Posterior cingulate gyrus (tissue), 11 donors: ENCODE measurements at places on chromosomes 7 and 10.

- peak; percentile 71 for DNase-seq
These were observed 1.1 kb downstream of the GPRIN2 start for GRCh38 chr10:46555366-46555712.

GRCh38 chr10:51230887-51231585, 156.7 kb downstream of the PRKG1 start:
- DNase-seq: no peak

DNA sequence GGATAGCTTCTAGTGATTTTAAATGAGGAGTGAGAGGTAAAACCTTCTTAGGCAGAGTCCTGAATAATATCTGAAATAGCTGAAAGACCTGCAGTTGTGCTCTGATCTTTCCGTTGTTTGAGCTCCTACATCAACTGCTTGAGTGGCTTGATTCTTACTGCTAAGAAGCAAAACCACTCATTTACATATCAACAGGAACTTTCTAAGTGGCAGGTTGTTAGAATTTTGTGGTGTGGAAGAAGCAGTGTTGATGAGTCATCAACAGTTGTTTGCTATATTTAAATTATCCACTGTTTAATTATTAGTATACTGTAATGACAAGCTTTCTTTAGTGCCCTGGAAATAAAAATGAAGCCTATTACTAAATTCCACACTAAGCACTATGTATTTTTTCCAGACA, 689.5 kb downstream of the DNAJB9 start:
- DNase-seq: no peak

DNA sequence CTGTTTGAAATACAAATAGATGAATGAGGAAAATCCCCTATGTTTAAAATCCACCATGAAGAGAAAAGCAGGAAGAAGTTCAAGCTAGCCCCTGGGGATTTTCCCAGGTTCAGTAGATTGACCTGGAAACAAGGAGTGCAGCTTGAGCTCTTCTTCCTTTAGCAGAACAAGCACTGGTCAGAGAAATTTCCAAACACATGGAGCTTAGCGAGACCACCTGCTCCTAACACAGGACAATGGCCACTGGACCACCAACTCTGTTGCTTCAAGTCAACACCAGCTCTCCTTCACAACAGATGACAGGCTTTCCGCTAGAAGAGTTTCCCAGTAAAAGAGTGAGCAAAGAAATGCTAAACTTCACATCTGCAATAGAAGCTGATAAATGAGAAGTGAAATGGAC, 9.4 kb upstream of the FBXW4 start:
- DNase-seq: no peak

DNA sequence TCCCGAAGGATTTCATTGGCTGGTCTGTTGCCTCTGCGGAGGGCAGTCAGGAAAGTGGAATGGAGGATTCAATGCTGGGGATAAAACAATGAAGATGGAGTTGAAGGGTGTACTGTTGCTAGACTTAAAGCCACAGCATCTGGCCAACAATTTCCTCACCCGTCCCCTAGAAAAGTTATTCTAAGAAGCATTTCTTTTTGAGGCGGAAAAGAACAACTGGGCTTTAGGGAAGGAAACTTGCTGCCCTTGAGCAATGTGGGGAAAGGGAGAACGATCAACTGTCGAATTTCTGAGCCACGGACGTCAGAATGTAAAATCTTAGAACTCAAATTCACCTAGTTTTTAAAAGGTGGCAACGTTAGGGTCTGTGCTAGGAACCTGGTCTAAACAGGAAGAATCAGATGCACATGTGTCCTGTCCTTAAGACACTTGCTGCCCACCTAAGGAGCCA, 664 bp downstream of the FMC1 start:
- DNase-seq: no peak

GRCh38 chr7:44665531-44666213, 59.2 kb downstream of the OGDH start:
- no peak for DNase-seq

DNA sequence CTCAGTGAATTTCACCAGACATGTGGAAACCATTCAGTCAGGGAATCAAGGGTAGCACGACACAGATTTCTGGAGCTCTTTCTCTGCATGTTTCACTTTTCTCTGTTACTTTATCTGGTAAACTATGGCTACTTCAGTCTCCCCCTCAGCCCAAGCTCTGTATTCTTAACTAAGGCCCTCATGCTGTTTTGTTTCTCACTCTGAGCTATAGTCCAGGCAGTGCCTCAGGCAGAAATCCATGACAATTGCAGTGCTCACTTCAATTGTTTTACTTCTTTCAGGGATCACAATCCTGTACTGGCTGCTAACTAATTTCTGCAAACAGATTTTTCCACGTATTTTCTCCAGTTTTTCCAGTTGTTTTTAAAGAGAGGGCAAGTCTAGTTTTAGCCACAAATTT, 1599.9 kb upstream of the LRRTM3 start:
- no peak for DNase-seq

GRCh38 chr7:128074736-128075135, 43.5 kb upstream of the LRRC4 start:
- DNase-seq: no peak

DNA sequence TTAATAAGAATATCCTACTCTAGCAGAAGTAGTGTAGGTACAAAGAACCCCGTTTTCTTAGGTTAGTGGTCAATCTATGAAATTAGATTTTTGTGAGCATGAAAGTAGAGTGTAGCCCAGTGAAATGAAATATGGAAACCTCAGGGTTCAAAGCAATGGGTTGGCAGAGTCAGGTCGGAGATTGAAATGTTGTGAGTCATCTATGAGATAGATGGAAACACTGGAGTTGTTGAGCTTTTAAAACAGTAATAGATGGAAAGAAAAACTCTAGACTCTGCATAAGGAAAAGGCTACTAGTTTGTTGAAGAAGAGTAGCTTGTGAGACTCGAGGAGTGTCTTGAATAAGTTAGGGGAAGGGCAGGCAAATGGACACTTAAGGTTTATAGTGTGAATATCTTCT, 251.9 kb downstream of the EXOC4 start:
- DNase-seq: no peak

GRCh38 chr7:2724453-2725177, 36.6 kb downstream of the AMZ1 start:
- no peak for DNase-seq

- no peak for DNase-seq
These were observed 40.8 kb downstream of the RBM20 start for GRCh38 chr10:110684800-110685446.

- no peak for DNase-seq
These were observed 256.0 kb downstream of the AHR start for GRCh38 chr7:17554341-17555015.

DNA sequence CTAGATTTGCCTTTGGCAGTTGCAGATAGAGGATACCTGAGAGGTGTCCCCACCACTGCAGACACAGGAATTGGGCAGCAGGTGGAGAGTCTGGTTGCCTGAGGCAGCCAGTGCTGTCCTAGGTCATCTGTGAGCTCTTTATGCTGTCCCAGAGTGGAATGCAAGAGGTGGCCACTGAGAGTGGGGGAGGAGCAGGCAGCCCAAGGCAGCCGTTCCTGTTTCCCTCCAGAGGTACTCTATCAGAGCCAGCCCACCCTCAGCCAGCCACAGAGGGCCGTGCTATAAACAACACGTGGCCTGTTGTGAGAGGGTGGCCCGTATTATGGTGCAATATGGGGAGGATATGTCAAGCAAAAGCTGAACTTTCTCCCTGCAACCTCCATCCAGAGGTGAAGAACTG, 8.5 kb downstream of the LRRC18 start:
- DNase-seq: no peak

DNA sequence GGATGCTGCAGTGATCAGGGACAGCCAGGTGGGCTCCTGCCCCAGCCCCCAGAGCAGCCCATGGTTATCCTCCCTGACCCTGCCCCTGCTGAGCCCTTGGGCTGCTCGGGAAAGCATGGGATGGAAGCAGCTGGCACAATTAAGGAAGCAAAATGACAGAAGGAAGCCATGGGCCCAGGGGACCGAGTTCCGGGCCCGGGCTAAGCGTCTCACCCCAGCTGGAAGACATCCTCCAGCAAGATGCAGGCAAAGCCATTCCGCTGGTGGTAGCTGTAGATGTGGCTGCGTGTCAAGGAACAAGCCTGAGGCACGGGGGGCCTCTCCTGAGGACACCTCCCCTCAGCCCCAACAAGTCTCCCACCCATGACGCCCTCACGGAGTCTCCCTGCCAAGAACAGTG, 1.1 kb downstream of the ATG9B start:
- no peak for DNase-seq

DNA sequence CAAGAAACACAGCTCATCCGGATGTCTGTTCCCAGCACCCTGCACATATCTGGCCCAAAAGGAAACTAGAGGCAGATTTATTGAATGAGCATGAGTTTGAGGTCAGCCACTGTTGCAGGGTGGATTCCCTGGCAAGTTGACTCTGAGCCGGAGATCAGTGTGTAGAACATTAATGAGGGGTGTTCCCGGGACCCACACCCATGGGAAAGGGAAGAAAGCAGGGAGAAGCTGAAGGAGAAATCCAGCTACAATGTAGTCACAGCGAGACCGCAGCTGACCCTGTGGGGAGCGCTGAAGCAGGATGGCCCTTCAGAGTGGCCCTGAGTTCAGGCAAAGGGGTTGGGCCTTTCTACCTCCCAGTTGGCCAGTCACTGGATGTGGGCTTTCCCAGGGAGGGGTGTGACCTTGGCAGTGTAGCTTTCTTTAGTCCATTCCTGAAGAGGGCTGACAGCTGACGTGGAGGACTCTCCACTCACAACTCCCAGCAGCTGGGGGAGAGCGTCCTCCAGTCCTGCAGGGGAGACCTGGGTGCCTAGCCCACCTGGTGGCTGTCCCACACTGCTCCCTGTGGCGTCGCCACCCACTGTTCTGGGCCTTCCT, 324.2 kb upstream of the ZMIZ1 start:
- no peak for DNase-seq
